ENCODE measurements at places on chromosomes 7 and 10.

GRCh38 chr7:24501009-24501408, 72.2 kb upstream of the PALS2 start:
- no peak for DNase-seq

- DNase-seq = no peak
These were observed 72.6 kb upstream of the OPALIN start for GRCh38 chr10:96431211-96431970.

- DNase-seq = no peak
These were observed 20.1 kb downstream of the CCSER2 start for GRCh38 chr10:84348447-84348846.

DNA sequence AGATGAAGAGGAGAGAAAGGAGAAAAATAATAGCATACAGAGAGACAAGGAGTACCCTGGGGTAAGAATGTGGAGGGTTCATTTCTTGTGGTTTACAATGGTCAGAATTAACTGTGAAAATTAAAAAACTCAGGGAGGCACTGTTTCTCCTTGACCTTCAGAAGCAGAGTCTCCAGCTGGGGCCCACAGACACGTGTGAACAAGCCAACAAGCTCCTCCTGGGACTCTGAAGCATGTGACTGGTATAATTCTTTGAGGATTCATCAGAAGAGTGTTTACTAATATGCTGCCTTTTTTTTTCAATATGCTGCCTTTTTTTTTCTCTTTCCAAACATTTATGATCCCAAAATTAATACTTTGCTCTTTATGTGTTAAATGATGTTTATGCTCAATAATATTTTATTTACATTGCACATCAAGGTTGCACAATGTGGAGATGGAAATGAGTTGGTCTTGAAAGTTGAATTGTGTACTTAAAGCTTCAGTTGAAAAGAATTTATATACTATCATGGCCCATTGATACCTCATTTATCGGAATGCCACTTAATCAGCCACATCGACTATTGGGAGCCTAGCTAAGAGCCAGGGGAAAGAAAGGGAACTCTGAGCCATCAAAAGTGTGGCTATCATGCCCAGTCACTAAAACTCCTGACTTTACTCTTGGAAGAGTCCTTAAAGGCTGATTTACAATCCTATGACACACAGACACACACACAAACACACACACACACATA, 134.7 kb upstream of the RHOBTB1 start:
- DNase-seq = no peak

- no peak for DNase-seq
These were observed 134.2 kb downstream of the JMJD1C start for GRCh38 chr10:63331586-63331985.

GRCh38 chr10:60032723-60033122, 126.4 kb upstream of the CCDC6 start:
- peak; percentile 14 for DNase-seq

- no peak for DNase-seq
These were observed 30.8 kb downstream of the ZNF800 start for GRCh38 chr7:127361736-127362135.

DNA sequence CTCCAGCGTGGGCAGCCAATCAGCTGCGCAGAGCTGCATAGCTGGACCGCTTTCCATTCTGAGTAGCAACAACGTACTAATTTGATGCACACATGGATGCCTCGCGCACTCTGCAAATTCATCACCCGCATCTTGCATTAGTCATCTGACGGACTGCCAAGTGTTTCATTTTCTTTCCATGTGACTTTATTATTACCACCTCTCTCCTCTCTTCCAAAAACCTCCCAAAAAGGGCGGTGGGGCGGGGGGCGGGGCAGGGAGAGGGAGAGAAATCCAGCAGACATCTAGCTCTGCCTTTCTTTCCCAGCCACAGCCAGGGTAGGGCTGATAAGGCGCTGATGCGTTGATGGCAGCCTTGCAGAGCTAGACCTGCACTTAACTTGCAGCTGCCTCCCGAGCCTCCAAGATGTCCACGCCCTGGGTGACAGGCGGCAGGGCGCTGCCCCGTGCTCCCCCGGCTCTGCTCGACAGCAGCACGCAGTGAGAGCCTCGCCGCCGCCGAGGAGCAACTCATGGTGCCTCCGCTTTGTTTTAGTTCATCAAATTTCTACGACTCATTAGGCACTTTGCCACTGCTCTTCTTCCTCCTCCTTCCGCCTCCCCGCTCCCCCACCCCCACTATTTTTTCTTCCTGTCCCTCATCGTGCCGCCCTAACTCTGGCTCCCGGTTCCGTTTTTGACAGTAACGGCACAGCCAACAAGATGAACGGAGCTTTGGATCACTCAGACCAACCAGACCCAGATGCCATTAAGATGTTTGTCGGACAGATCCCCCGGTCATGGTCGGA, 147.3 kb downstream of the CELF2 start:
- peak; percentile 80 for DNase-seq

DNA sequence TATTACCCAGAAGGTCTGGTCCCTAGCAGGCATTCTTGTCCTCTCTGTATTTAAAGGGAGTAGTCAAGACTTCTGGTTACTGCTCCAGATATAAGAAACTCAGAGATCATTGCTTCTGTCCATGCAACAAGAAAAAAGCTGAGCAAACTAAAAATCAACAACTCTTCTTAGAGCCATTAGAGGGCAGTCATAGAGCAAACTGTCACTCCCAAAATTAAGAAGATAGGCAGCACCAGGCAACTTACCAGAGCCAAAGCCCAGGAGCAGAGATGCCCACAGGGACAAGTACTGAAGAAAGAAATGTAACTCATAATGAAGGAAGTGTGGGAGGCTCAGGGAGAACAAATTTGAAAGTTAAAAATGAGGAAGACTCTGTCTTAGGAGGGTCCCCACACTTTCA, 472.9 kb upstream of the COBL start:
- DNase-seq = peak; percentile 1

DNA sequence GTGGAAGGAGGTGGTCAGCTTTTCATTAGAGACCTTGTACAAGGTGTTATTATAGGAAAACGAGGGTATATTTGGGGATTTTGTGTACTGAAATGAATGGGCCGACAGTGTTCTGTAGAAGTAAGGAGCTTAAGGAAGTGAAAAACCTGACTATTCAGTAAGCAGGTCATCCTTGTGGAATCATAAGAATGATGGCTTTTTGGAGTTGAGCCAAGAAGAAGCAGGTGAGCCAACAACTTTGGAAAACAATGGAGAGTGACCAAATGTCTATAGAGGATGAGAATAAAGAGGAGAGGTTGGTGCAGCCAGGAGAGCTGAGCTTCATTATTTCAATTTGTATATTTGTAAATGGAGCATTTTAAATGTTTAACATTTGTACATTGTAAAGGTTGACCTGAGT, 595.7 kb downstream of the CCSER2 start:
- no peak for DNase-seq

GRCh38 chr7:158252837-158253669, 334.6 kb downstream of the PTPRN2 start:
- DNase-seq = no peak

GRCh38 chr10:24617771-24618396, 105.8 kb downstream of the ARHGAP21 start:
- DNase-seq = peak; percentile 51

DNA sequence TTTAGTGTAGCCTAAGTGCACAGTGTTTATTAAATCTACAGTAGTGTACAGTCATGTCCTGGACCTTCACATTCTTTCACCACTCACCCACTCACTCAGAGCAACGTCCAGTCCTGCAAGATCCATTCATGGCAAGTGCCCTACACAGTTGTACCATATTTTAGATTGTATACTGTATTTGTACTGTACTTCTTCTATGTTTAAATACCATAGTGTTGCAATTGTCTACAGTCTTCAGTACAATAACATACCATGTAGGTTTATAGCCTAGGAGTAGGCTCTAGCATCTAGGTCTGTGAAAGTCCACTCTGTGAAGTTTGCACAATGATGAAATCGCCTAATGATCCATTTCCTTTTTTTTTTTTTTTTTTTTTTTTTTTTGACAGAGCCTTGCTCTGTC, 12.0 kb downstream of the EEPD1 start:
- DNase-seq = no peak

DNA sequence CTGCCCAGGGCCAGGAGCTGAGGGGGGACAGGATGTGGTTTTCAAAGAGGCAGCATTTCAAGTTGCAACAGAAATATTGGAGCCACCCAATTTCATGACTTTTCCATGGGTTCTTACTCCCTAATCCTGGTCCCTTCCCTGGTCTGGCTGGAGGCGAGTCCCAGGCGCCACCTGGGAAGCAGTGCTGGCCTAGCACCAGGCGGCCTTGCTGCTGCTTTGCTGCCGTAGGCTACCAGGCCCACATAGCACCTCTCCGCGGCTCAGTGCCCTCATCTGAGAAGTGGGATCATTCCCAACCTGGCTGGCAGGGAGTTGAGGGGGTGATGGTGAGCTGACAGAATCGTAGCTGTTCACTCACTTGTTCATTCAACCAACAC, 33.7 kb downstream of the ZMIZ1 start:
- no peak for DNase-seq
